Dorsolateral prefrontal cortex (tissue), 122 donors: ENCODE measurements at places on chromosomes 1 and 21. TPM values are rescaled to one million over a fixed set of nuclear protein-coding genes. Genes with fewer than 3 reads are reported as not detected.

Gene LRRC71
- 0.42 TPM for total RNA-seq

Gene OR14A16
- not detected for total RNA-seq

Gene CFHR2
- not detected for total RNA-seq

Gene CROCC
- 22.9 TPM for total RNA-seq

Gene OPRD1
- total RNA-seq, result 11.4 TPM

Gene OR2T2
- total RNA-seq, result 0.37 TPM

DNA sequence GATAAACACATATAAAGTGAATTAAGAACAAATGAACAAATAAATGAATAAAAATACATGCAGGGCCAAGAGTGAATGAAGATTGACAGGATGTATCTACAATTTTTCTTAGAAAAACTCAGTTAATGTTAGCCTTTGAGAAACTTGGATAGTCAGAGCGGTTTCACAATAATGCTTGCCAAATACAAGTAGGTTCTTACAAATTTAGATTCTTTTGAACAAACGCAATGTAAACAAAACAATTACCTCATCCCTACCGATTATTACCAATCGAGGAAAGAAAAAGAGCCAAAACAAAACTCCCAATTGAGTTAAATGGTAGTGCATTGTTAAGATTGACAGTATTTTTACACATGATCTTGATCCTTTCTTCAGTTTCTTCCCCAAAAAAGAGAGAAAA is 176.9 kb upstream of the DEPDC1 start:
- DNase-seq, result no peak

DNA sequence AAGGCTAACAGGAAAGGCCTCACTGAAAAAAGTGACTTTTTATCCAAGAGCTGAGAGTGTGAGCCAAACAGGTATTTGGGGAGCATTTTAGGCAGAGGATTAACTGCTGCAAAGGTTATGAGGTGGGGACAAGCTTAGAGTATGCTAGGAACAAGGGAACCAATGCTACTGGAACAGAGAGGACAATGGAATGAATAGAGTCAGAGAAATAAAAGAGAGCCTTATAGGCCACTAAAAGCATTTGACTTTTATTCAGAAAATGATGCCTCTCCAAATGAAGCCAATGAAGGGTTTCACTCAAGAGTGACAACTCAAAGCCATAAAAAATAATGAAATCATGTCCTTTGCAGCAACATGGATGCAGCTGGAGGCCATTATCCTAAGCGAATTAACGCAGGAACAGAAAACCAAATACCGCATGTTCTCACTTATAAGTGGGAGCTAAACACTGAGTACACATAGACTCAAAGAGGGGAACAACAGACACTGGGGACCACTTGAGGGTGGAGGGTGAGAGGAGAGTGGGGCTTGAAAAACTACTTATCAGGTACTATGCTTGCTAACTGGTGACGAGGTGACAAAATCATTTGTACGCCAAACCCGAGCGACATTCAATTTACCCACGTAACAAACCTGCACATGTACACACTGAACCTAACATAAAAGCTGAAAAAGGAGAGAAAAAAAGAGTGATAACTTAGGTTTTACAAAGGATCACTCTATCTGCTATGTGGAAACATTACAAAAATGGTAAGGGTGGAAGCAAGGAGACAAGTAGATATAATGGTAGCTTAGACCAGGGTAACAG is 11.1 kb downstream of the PTP4A2 start:
- DNase-seq, result no peak

GRCh38 chr1:101376121-101377083 is 139.6 kb downstream of the S1PR1 start:
- DNase-seq, result no peak

- DNase-seq, result no peak
These were observed 44.0 kb downstream of the NTNG1 start for GRCh38 chr1:107184888-107185287.

DNA sequence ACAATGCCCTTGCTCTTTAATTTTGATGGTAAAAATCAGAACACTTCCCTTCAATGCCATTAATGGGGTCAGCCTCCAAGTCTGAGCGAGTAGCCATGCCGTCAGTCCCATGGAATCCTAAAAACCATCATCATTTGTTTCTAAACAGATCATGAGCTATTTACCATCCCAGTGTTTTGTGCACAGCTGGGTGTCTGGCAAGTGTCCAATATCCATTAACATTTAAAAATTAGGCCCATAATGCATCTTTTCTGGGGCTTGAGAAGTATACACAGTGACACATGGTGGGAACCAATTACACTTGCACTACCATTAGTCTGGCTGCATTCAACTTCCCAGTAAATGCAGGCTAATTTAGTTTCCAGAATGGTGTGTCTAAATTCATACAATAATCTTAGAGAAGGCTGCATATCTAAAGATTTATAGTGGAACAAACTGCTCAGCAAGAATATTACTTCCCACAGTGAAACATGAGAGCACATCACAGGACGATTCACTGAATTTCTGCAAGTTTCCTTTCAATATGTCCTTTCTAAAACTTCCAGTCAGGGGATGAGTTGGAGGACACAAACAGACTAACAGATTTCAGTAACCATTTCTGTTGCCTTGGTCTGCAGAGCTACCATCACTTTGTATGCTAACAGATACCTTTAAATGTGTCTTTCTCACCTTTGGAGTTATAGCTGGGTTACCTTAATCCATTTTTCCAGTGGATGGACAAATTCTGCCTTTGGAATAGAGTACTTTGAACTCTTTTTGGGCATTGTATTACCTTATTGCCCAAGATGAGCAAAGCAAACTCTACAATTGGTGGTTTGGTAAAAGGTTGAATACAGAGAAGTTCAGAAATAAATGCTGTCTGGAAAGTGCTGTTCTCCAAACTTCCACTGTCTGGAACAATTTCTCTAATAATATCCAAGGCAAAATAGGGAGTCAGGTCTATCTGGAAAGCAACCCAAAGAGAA is 258.0 kb downstream of the PTBP2 start:
- DNase-seq, result no peak

- DNase-seq, result no peak
These were observed 100.0 kb upstream of the NRIP1 start for GRCh38 chr21:15164678-15165303.

GRCh38 chr1:89631816-89632656 is 884 bp upstream of the LRRC8C start:
- no peak for DNase-seq

- DNase-seq, result no peak
These were observed 3.2 kb upstream of the SRRM1 start for GRCh38 chr1:24639881-24640280.

GRCh38 chr1:34885405-34886247 is 26.1 kb upstream of the SMIM12 start:
- no peak for DNase-seq

DNA sequence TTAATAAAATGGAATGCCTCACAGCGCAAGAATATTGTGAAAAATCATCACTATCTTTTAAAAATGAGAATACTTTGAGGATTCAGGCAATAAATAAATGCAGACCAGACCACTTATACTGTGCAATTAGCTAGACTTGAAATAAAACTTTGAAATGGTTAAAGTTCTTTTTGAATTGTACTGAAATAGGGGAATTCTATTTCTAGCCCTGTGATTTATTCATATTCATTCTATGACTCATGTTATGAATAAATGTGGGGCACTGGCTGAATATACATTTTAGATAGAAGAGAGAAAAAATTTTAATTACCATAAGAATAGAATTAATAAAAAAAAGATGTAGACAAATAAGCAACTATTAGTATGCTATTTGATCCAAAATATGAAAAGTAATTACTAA is 16.4 kb upstream of the USP25 start:
- DNase-seq, result no peak

DNA sequence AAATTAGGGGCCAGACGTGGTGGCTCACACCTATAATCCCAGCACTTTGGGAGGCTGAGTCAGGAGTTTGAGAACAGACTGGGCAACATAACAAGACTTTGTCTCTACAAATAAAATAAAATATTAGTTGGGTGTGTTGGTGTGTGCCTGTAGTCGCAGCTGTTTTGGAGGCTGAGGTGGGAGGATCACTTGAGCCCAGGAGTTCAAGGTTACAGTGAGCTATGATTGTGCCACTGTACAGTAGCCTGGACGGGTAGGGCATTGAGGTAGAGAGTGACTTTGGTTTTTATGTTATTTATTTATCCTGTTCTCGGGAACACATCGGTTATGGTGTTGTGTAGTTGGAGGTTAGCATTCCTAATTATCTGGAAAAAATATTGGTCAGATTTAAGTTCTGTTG is 19.5 kb downstream of the KIF1B start:
- DNase-seq, result no peak

GRCh38 chr1:41662765-41663437 is 178.4 kb upstream of the EDN2 start:
- no peak for DNase-seq

- no peak for DNase-seq
These were observed 150.0 kb upstream of the APP start for GRCh38 chr21:26320596-26320995.

- DNase-seq, result no peak
These were observed 44.2 kb downstream of the PTPRU start for GRCh38 chr1:29280409-29281131.
